ENCODE measurements at places on chromosomes 3 and 15.
A peak's percentile ranks its signal among the peaks of the same experiment; 100 is the strongest.

GRCh38 chr3:111285694-111286093, 214.1 kb downstream of the NECTIN3 start:
- no peak for DNase-seq

DNA sequence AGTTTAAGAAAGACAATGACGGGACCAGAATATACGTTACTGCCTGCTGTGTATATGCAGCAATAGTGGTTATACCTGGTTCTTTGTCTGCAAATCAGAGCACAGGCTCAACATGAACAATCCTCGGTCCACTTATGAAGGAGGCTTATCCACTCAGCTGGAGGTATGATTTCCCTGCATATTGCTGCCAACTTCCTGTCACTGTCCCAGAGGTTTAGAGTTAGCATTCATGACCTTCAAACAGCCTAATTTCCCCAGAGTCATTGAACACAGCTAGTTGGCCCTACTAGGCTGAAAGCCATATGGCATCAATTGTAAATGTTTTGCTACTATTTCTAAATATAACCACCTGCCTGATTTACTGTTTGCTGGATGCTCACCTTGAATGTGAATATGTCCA, 224.9 kb upstream of the ZNF717 start:
- DNase-seq, result no peak

DNA sequence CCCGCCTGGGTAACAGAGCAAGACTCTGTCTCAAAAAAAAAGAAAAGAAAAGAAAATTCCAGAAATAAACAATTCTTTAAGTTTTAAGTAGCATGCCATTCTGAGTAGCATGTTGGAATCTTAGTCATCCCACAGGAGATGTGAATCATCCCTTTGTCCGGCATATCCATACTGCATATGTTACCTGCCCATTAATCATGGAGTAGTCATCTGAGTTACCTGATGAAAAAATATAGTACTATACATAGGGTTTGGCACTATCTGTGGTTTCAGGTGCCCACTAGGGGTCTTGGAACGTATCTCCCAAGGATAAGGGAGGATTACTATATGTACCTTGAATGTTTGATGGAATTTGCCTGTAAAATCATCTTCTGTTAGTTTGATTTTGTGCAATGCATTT, 6.3 kb upstream of the CCR4 start:
- DNase-seq, result no peak

DNA sequence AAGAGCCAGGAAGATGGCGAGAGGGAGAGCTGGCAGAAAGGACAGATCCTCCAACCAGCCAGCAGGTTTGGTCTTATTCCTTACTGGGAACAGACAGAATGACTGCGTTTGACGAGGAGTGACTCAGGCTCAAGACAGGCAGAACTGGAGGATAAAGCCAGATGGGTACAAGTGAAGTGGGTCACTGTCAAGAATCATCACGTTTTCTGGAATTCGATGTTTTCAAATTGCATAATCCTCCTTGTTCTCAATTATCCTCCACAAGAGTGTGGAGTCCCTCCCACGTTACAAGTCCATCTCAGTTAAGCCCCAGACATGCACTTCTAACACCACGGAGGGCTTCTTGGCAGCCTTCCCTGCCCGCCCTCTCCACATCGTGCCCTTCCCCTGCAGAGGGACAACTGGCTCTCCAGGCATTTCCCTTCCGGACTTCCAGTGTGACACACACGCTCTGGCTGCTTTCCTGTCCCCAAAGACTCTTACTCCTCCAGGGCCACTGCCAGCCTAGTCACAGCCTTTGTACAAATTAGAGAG, 183.1 kb downstream of the CHST2 start:
- no peak for DNase-seq

GRCh38 chr3:193297421-193297820, 56.4 kb downstream of the PLAAT1 start:
- DNase-seq, result no peak

DNA sequence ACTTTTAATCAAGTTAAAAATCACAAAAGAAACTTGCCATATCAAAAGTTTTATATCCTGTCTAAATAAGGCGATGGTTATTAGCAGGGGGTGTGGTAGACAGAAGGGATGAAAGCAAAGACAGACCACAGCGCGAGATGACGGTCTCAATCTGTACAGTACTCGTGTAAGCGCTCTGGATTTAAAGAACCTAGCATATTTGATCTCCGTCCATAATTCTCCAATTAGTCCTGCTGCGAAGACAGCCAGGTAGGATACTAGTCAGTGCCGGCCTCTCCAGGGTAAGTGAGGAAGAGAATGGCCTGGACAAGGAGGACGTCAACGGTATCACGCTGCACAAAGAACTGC, 701 bp downstream of the SGO1 start:
- DNase-seq, result no peak

DNA sequence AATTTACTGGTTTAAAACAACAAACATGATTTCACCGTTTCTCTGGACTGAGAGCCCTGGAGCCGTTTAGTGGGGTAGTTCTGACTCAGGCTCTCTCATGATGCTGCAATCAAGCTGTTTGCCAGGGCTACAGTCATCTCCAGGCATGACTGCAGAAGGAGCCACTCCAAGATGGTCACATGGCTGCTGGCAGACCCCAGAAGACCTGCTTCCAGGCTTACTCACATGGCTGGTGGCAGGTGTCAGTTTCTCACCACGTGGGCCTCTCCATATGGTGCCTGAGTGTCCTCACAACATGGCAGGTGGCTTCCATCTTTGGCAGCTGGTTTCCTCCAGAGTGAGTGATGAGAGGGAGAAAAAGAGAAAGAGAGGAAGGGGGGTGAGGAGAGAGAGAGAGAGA, 378.3 kb upstream of the RGMA start:
- DNase-seq, result no peak

GRCh38 chr3:113259196-113259595, 47.8 kb downstream of the BOC start:
- no peak for DNase-seq

- no peak for DNase-seq
Measured at GRCh38 chr3:183644244-183644643, 8.8 kb downstream of the KLHL24 start.

- DNase-seq, result no peak
Measured at GRCh38 chr3:153061938-153062528, 100.0 kb upstream of the RAP2B start.

DNA sequence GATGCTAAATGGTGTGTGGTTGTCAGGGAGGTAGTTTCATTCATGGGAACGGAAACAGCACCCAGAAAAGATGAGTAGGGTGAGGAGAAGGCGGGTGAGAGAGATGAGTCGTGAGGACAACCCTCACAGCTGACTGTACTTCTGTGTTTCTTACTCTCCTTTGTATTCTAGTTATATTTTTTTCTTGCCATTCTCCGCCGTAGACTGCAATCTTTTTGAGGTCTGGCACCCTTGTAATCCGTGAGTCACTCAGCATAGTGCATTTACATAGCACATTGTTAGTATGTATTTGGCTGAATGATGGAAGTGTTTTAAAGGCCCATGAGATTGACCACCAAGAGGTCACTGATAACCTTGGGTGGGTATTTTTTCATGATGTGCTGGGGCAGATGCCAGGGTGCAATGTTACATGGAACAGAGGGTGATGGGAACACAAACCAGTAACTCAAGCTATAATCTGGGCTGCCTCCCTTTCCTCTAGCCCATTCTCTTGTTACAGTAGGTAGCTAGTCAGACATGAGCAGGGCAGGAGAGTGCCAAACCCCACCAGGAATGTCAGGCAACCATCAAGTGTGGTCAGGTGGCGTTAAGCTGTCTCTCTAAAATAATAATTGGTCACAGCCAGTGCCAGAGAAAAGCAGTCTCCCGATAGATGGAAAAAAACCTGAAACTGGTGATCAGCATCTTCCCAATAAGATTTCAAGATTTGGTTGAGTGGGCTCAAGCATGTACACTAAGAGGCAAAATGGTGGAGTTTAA, 18.8 kb upstream of the DGKG start:
- DNase-seq, result no peak

DNA sequence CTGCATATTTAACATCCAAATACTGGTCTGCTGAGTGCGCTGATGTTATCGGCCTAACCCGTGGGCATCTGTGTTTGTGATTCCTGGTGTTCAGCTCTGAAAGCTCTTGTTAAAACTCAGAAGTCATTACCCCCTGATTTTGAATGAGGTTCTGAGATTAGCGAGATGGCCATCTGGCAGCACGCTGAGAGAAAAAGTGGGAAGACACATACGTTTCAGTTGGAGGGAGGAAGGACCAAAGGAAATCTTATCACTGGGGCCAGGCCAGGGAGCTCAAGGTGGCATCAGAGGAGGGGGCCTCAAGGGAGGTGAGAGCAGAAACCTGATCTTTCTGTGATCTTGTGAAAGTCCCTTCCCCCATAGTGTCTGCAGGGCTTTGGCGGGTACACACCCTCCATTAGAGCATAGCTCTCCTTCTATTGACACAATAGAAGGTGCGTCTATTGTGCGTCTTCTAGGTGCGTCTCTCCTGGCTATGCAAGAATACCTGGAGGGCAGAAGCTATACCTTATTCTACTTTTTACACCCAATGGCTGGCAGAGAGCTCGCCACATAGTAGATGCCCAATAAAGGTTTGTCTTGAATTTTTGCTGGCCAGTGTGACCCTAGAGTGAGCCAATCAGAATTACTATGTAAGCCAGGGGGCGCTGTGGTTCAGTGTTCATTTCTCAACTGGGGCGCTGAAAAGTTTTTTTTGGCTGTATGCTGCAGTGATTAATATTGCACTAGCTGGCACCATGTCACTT, 182.4 kb downstream of the SHQ1 start:
- DNase-seq, result peak; percentile 30

DNA sequence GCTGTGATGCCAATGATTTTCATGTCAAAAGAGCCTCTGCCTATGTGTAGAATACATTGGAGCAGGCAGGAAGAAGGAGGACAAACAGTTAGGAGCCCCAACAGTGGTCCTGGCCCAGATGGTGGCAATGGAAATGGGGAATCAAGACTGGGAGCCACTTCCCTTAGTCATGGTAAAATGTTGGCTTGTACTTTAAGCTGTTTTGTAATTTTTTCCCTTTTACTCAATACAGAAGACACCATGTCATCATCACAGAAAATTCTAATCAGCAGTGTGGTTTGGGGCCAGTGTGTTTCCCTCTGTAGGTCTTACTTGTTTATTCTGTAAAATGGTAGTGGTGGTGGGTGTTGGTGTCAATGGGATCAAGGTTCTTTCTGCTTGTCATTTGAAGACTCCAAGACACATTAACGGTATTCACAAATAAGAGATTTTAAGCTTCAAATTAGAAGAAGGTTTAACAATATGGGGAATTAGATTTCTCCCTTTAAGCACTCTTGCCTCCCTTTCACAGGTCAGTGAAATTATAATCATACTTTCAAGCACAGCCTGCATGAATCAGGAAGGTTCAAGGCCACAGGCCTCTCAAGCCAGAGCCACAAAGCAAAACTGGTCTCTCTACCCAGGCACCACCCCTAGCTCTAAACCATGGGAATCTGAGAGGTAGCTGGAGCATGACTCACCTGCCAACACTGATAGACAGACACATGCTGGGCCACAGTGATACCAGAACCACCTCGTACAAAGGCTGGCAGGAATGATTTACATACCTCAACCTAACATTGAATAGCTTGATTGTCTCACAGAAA, 24.9 kb downstream of the SIAH2 start:
- DNase-seq, result no peak

GRCh38 chr15:90989040-90989768, 5.1 kb downstream of the PRC1 start:
- DNase-seq, result no peak

GRCh38 chr15:27902680-27903385, 196.3 kb downstream of the OCA2 start:
- no peak for DNase-seq

DNA sequence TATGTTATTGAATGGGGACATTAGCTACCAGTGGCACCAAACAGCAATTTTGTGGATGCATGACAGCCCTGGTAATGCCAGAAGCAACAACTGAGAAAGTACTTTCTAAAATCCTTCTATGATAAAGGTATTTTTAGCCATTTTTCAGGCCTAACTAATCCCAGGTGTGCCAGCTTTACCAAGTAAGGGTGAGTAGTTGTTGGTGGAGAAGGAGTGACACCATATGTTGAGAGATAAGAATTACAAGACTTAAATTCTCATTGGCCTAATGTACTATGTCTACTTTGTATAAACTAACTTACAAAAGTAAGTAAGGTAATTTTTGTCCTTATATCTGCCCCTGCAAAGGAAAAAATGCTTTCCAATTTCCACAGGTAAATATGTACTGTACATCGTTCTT, 4.1 kb upstream of the COX17 start:
- DNase-seq, result no peak

GRCh38 chr3:46923559-46924350, 46.2 kb downstream of the PTH1R start:
- no peak for DNase-seq

- DNase-seq, result peak; percentile 66
Measured at GRCh38 chr3:177345049-177345972, 148.0 kb upstream of the TBL1XR1 start.

DNA sequence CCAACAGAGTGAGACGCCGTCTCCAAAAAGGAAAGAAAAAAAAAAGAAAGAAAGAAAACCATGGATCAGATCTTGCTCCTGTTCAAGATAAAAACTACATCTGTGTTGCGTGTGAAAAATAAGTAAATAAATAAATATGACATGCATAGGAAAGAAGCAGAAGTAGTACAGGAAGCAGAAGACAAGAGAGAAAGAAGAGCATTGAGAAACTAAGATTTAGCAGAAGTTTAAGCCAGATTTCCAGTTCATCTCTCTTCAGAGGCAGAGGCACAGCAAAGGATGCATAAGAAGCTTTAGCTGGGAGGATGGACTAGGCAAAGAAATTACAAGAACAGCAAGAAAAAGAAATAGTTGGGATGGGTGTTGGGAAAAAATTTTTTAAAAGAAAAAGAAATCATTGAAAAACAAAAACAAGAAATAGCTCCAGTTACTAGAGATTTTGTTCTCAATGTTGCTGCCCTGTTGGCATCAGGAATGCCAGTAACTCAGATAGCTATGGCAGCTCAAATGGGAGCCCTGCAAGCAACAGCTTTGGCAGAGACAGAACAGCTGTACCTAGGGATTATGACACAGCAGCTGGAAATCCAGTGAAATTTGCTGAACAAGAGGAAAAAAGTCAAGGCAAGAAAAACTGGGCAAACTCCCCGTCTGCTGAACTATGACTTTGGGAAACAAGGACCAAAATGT, 17.3 kb downstream of the AP3S2 start:
- no peak for DNase-seq

DNA sequence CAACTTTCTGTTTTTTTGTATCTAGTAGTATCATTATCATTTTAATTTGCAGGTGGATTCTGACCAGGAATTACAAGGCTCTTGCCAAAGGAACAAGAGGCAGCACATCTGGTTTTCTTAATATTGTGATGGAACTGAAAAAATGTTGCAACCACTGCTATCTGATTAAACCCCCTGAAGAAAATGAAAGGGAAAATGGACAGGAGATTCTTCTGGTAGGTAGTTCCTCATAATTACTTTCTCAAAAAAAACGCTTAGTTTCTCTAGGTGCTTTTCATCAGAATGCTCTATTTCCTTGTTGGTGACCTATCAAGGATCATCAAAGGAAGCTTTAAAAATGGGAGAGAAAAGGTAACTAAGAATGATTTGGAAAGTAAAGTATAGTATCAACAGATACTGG, 71.6 kb downstream of the CHD2 start:
- no peak for DNase-seq

GRCh38 chr3:74267131-74267530, 347.3 kb downstream of the CNTN3 start:
- DNase-seq, result no peak

Measured in stimulated activated CD4-positive, alpha-beta T cell treated with anti-CD3 and anti-CD28 coated beads, Interleukin-2, amount 100 ng/mL, for 4 hours (primary cell).